ENCODE measurements at places on chromosomes 7 and 10.

GRCh38 chr7:48759431-48760080 lies 164.8 kb upstream of the CDC14C start:
- DNase-seq = no peak

DNA sequence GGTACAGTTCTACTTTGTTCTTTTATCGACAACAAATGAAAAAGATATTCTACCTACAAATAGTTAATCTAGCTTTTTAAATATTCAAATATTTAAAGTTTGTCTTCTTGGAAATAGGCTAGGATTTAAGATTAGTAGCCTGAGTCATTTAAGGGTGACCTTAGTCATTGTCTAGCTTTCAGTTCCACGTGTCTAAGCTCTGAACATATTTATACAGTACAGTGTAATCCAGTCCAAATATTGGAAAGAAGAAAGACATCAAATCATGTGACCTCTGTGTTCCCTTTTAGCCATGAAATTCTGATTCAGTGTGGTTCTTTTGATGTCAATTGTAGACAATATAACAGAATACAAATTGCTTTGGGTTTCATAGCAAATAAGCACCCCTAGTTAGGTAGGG lies 121.1 kb downstream of the MALRD1 start:
- no peak for DNase-seq

GRCh38 chr7:151875942-151876898 lies 695 bp downstream of the PRKAG2 start:
- peak; percentile 30 for DNase-seq

DNA sequence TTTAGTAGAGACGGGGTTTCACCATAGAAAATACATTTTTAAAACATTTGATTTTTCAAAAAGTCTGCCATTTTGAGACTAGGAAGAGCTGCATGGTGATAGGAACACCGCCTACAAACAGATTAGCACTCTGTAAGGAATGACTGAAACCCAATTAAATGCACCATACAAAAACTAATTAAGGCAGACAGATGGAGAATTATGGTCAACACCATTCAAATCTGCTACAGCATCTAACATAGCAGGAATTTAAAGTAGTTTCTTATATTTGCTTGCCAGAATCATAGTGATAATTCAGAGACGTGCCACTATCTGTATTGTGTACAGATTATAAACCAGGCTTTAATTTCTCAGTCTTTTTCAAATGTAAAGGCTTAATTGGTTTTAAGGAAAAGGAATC lies 68.2 kb downstream of the ENO4 start:
- DNase-seq = no peak

DNA sequence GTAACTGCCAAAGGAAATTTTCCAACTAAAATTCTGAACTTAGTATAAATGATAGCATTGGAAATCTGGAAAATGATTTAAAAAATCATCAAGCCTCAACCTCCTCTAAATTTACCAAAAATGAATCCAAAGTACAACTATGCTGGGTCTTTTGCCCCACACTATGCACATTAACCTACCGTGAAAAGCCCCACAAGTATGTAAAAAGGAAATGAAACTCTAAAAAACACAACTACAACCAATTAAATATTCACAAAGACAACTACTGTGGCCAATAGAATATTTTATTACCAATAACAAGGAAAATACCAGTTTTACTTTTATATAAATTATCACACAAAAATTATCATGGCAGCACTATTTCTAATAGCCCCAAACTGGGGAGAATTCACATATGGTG lies 19.3 kb downstream of the EIF3A start:
- DNase-seq = no peak

DNA sequence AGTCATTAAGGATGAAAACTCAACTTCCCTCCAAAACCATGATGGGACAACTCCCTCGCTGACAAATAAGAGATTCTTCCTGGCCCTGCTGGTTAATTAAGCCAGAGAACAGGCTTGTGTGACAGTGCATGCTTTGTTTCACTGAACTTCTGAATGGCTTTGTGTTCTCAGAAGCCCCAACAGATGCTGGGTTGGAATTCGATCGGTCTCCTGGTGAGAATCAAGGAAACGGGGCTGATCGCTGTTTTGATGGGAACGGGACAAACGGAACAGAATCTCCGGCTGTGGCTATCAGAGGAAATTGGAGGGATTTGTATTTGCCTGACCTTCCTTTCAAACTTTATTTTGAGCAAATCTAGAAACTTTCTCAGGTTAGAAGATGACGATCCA lies 145.0 kb downstream of the RNF216 start:
- peak; percentile 78 for DNase-seq

DNA sequence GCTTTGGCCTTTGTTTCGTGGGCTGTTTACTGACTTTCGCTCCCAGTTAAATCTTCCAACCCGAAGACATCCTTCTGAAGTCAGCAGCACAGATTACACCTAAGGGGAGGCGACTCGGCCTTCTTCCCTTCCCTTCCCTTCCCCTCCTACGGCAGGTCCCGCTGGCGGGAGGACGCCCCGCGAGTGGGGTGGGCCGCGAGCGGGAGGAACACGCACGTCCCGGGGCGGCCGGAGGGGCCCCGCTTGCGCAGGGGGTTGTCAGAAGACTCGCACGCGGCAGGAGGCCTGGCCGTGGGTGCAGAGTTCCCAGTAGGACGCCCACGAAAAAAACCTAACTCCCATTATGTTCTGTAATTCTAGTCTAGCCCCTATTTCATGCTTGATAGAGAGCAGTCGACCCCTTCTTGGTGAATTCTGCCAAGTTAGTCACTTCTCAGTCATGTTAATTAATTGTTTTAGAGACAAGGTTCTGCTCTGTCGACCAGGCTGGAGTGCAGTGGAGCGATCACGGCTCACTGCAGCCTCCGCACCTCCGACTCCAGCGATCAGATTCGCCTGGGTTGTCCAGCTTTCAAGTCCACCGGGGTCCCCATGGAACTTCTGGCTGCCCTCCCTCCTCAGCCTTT lies 19.2 kb upstream of the ZNF32 start:
- no peak for DNase-seq

GRCh38 chr7:102169651-102170392 lies 116.8 kb upstream of the SH2B2 start:
- DNase-seq = peak; percentile 60

DNA sequence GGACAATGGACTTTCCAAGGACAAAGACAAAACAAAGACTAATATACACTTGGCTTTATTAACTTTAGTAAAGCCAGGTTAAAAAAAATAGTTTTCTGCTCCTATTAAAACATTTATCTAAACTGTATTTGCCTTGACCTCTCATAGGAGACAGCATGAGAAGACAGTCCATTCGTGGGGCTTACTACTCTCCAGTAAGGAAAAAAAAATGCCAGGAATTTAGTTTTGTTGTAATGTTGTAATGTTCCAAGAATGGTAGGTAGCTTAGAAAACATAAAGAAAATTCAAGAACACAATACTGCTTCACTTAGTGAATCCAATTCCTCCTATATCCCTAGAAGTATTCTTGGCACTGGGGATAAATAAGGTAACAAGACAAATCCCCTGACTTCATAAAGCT lies 81.7 kb downstream of the KMT2C start:
- no peak for DNase-seq

DNA sequence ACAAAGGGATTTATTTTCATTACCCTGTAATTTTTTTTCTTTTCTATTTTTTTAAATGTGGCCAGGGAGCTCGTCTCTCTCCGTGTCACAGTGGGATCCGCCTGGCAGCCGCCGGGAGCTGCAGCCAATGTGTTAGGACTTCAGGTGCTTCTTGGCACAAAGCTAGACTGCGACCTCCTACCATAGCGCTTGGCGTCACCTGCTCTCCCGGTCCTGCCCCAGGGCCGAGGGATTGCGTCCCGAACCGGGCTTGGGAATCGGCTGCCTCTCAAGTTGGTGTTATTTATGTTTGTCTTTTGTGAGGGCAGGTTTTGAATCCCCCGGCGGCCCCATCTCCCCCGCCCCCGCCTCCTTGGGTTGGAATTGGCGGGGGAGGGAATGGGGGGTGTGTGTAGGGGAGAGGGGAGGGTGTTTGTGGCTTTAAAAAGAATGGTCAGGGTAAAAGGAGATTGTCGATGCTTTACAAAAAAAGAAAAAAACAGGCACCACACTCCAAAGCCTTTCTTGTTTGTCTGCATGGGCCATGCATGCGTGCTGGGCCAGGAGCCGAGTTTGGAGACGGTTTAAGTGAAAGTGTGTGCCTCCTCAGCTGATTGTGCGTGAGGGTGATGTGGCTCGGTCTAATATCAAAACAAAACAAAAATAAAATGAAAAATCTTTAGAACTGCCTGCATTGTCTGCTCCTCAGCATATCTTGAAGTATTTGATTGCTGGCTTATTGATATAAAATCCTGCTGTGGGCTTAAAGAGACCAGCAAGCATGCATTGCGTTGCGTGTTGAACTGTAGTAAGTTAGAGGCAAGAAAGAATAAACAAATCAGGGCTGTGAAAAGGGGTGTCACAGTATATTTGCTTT lies 1.2 kb downstream of the PPP1R9A start:
- DNase-seq = peak; percentile 29

DNA sequence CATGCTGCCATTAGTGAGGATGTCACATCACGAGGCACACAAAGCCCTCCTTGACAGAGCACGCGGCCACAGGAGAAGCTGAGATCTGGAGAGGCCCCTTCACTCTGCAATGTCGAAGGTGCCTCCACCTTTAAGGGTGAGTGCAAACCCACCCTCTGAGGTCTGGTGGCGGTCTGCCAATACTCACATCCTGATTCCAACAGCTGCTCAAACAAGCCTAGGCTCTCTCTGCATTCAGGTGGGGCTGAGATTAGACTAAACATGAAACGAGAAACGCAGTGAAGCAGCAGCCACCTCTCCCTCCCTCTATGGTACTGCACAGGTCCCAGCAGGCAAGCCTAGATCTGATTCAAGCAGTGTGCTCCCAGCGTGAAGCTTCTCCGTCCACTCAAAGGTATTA lies 151.8 kb downstream of the TCERG1L start:
- no peak for DNase-seq

- DNase-seq = no peak
Measured at GRCh38 chr7:8060241-8060640, 91.6 kb downstream of the GLCCI1 start.
